Activated naive CD8-positive, alpha-beta T cell treated with anti-CD3 and anti-CD28 coated beads, Interleukin-2, amount 50 U/mL, for 24 hours (primary cell): ENCODE measurements at places on chromosomes 16 and 17.

DNA sequence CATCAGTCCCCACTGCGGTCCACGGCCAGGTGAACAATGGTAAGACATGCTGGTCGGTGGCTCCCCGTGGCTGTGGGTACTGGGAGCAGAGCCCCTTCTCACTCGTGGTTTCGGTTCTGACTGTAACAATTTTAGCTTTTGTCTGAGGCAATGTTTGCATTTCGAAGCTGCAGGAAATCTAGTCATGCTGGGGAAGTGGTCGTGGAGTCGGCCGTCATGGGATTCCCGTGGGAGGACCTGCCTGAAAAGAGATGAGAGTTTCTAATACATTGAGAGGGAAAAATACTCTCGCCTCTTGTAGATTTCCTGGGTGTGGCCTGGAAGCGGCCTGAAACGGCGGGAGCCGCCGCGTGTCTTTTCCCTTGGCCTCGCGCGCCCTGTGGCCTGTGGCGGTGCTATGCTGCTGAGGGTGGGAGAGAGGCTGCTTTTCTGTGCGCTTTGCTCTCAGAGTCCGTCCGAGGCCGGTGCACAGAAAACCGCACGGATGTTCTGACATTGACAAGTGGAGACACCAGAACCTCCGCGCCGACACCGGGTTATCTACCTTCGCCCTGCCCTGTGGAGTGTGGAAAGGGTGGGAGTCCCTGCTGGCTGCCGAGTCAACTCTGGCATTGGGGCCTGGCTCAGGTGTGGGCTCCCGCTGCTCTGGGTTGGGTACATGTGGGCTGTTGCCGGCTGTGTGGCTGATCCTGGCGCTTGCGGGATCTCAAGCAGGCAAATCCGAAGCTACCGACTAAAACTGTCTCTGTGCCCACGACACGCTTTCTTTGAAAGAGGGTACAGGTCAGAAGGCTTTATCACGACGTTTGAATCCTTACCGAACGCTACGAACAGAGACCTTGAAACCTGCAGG lies 60.8 kb downstream of the WDR45B start:
- no peak for DNase-seq

DNA sequence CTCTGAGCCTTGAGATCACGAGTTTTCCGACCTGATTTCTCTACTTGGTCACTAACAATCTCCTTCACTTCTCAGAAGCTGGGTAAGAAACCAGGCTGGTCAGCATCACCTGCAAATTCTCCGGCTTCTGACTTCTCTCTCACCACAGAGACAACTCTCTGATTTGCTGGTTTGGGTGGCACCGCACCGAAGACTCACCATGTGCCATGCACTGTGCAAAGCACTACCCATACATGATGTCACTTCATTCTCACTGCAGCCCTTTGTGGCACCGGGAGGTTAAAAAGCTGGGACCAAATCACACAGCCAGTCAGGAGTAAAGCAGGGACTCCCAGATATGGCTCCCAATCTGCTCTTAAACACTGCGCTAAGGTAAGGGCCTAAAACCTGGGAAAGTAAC lies 647 bp downstream of the VAC14 start:
- peak; percentile 8 for DNase-seq

DNA sequence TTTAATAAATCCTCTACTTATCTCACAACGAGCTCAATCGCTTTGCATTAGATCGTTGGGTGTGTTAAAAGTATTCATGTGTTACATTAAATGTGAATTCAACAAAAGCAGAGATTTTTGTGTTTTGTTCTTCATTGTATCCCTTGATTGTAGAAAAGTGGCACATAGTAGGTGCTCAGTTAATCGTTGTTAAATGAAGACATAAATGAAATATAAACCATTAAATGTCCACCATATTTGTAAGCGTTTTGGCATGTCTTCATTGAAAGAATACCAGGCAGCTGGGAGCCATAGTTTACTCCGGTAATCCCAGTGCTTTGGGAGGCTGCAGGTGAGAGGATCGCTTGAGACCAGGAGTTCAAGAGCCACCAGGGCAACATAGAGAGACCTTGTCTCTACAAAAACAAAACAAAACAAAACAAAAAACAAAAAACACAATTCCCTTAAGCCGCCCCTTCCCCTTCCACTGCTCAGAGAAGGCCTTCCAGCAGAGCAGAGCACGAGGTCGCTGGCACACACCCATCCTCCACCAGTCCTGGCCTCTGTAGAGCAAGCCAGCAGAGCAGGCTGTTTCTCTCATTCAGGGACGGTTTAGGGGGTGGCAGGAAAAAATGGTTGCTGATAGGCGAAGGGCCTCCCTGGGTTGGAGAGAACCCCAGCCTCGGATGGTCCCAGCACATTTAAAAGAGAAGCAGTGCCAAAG lies 673 bp upstream of the CHD9 start:
- DNase-seq = peak; percentile 24

DNA sequence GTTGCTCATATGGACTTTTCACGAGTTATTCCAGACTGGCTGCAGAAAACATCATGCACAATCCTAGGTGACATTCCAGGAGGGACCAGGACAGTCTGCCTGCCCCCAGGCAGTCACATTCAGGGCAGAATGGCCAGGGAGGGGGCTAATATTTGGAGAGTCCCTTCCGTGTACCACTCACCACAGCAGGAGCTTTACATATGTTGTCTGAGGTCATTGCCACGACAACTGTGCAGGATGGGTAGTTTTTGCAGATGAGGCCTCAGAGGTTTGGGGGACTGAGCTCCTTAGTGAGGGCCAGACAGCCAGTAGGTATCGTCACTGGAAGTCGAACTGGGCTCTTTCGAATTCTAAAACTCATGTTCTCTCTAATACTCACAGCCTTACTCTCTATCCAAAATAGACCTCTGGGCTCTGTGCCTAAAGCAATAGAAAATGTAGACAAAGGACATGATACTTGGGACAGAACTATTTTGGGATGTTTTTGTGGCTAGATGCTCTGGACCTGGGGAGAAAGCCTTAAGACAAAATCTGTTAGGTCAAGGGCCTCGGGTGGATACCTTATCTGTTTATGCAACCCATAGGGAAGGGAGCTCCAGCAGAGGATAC lies 338.5 kb downstream of the MAF start:
- DNase-seq = no peak

DNA sequence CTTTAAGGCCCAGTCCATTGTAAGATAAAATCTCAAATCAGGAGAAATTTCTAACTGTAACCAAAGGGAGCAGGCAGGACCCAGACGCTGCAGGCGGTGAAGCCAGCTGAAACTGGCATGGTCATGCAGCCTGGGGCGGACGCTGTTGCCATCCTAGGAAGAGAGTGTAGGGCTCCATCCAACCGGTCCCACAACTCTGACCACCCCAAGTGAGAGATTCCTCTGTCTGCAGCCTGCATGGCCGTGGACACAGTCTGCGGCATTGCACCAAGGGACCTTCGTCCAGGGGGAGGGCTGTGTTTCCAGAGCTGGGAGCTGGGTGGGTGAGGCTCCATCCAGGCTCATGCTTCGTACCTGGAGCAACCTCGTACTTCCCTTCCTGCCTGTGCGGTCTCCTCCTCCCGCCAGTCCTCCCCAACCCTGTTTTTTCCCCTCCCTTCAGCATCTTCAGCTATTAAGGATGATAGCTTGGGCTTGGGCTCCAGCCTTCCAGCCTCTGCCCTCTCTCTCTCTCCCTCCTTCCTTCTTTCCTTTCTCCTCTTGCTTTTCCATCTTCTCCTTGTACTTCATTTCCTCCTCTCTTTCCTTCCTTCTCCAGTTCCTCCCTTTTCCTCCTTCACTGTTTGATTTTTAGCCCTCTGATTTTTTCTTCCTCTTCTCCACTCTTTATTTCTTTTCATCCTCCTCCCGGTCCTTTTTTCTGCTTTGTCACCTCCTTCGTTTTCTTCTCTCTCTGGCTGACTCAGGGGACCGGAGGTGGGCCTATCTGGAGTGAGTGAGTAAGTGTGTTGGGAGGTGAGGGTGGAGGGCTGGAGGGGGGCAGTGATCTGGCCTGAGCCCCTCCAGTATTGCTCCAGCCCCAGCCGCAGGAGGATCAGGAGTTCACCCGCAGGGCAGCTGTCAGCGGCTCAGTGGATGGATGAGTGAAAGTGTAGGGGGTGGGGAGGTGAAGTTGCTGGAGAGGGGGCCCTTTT lies 17.0 kb upstream of the LHX1 start:
- peak; percentile 33 for DNase-seq
